ENCODE measurements at places on chromosomes 13 and 19.

- no peak for DNase-seq
Observed at GRCh38 chr13:27534108-27534980, 84.0 kb upstream of the MTIF3 start.

DNA sequence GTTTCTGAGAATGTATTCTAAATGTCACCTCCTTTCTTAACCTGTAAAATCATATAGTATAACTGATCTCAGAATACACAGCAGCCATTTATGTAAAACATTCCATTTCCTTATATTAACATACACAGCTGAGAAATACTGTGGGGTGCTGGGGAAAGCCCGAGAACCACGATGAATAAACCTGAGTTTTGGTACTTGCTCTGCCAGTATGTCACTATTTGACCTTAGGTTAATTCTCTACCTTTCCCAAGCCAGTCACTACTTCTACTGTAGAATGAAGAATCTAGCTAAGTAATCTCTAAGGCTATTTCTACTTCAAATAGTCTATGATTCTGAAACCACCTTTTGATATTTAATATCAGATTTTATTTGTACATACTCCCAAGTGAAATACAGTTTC is 173.7 kb downstream of the TBC1D4 start:
- no peak for DNase-seq

DNA sequence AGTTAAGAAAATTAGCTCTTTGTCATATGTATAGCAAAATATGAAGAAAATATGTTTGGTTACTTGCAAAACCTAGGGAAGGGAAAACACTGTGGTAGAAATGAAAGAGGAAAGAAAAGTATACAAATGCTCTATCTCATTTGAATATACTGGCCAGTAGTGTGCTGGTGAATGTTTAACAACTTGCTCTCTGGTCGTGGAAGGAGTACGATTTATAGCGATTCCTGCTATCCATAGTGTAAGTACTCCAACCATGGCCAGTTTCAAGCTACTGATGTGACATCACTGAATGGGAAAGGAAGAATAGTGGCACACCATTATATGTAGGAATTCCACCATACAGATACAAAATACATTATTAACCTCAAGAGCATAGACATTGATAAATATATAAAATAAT is 9.3 kb downstream of the BORA start:
- DNase-seq = no peak

DNA sequence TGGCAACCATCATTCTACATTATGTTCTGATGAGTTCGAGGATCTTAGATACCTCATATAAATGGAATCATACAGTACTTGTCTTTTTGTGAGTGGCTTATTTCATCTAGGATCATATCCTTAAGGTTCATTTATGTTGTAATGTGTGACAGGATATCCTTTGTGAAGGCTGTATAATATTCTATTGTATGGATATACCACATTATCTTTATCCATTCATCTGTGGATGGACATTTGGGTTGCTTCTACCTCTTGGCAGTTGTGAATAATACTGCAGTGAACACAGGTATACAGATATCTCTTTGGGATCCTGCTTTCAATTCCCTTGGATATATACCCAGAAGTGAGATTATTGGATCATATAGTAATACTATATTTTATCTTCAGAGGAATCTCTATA is 33.2 kb upstream of the RFC3 start:
- DNase-seq = no peak

- no peak for DNase-seq
Observed at GRCh38 chr13:97119943-97120342, 102.2 kb upstream of the MBNL2 start.

DNA sequence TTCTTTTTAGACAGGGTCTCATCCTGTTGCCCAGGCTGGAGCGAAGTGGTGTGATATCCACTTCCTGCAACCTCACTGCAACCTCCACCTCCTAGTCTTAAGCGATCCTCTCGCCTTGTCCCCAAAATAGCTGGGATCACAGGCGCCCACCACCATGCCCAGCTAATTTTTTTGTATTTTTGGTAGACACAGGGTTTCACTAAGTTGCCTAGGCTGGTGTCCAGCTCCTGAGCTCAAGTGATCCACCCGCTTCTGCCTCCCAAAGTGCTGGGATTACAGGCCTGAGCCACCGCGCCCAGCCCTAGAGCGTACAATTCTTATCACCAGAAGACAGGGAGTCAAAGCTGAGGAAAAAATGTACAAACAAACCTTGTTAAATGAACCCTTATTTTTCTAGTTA is 4.5 kb upstream of the ELOF1 start:
- no peak for DNase-seq

- no peak for DNase-seq
Observed at GRCh38 chr13:112680741-112681360, 9.0 kb upstream of the ATP11A start.

DNA sequence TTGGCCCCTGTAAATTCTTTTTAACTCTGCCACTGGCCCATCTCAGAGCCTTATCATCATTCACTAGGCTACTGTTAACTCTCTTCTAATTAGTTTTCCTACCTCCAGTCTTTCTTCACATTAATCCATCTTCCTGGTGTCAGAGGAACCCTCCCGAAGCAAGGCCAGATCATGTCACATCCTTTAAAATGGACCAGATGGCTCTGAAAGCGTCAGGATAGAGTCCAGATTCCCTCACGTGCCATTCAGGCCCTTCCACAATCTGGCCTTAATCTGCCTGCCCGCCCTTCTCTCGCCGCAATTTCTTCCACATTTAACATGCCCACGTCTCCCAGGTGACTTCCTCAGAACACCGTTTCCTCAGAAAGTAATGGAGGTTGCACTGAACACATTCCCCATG is 86.5 kb downstream of the RFC3 start:
- DNase-seq = no peak

GRCh38 chr13:85373322-85373721 is 425.9 kb downstream of the SLITRK6 start:
- no peak for DNase-seq

DNA sequence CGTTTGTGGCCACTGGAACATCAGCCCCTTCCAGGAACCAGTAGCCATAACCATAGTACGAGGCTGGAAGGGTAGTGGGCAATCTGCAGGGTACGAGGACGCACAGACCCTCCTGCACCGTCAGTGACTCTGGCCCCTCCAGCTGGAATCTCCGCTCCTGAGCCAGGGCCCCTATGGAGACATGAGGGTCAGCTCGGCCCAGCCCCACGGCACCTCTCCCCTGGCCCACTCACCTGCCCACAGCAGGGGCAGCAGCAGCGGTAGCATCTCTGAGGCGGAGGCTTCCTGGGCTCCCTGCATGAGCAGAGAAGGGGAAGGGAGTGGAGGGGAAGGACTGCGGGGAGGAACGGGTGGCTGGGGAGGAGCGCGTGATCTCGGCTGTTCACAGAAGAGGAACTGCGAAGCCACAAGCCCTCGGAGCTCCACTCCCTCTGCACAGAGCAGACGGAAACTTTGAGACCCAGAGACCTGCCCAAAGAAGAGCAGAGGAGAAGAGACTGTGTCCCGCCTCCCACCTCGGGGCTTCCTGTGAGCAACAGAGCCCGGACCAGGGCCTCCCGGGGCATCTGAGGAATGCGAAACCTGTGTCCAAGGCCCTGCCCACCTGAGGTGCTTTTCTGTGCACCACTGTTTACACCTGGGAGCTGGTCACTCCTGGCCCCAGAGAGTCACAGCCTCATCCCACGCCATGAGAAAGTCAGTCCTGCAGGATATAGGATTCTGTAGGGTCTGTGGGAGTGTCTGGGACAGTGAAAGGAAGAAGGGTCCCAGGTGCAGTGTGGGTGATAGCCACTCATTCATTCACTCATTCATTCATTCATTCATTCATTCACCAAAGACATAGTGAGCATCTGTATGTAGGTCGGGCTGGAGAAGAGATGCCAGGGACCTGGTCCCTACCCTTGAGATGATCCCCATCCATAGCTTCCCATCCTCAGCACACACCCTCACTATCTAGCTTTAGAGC is at the start of gene SIGLEC6:
SIGLEC6 (minus strand) TSS at position 322 of the 967 bp plus-strand sequence; CDS start at position 300, 22 bp downstream.
- no peak for DNase-seq

- DNase-seq = no peak
Observed at GRCh38 chr13:50608370-50608769, 235.1 kb downstream of the DLEU7 start.

DNA sequence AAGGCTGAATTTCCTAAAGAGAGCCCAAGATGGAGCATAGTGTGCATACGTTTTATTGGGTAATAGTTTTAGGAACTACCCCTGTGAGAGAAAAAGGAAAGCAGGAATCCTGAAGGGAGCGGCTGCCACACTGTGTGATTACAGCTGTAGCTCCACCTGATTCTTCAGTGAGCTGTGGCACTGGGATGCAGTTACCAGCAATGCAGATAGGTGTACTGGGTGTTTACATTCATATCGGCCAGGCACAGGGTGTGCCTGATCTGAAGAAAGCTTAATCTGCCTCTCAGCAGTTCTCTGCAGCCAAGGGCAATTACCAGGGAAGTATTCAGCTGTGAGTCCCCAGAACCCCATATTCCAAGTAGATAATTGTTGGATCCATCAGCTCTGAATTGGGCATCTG is 1541.8 kb downstream of the EFNB2 start:
- DNase-seq = no peak

GRCh38 chr19:12967907-12968306 is 1.5 kb upstream of the DAND5 start:
- no peak for DNase-seq

- DNase-seq = no peak
Observed at GRCh38 chr19:4327252-4327876, 11.3 kb downstream of the STAP2 start.

GRCh38 chr19:30556230-30556711 is 184.1 kb downstream of the ZNF536 start:
- DNase-seq = no peak

GRCh38 chr13:20633802-20634201 is 66.8 kb downstream of the IFT88 start:
- no peak for DNase-seq

DNA sequence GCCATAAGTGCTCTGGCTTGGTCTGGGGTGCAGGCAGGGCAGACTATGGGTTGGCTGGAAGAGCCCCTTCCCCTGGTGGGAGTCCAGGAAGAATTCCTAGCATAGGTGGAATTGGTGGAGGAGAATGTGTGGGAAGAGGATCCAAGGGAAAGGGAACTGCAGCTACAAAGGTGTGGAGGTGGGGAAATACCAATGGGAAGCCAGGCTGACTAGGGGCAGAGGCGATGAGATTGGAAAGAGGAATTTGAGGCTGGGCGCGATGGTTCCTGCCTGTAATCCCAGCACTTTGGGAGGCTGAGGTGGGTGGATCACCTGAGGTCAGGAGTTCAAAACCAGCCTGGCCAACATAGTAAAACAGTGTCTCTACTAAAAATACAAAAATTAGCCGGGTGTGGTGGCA is 4.8 kb upstream of the SDHAF1 start:
- DNase-seq = no peak

DNA sequence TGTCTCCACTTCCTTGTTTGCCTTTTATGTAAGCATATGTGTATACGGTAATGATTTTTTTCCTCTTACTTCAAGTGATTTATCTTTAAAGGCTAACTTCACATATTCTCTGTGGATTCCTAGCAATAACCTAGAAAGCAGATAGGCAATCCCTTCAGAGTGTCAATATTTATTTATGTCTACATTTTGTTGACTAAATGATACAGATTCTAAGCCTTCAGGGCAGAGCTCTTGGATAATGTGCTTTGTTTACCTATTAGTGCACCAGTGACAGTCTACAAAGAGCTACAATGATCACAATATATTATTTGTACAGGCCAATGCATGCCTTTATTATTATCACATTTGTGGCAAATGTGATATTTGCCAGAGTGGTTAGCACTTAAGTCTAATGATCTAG is 406.2 kb downstream of the EFNB2 start:
- no peak for DNase-seq

DNA sequence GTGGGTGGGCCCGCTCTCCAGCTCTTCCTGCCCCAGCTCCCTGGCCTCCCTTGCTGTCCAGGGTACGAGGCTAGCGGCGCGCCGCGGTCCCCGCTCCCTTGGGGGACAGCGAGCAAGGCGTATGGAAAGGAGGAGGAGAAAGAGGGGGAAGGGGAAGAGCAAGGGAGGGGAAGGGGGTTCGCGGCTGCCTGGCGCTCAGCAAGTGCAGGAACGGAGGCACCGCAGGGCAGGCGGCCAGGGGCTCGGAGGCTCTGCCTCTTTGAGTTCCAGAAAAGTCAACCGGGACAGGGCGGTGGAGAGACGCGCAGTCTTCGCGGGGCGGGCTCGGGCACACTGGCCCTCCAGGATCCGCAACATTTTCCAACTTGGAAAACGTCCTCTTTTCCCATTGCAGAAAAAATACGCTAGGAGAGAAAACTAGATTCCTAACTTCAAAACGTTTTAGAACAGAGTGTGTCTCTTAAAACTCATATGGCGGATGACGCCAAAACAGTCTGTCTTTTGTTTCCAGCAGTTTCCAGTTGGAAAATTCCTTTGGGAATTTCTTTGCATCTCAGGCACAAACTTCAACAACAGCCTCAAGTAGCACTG is 23.1 kb upstream of the TNFRSF19 start:
- no peak for DNase-seq

GRCh38 chr19:47436712-47437401 is 17.5 kb upstream of the MEIS3 start:
- no peak for DNase-seq

GRCh38 chr13:110318920-110319319 is 11.8 kb downstream of the COL4A2 start:
- DNase-seq = no peak

- DNase-seq = no peak
Observed at GRCh38 chr13:48646791-48647190, 6.9 kb upstream of the CYSLTR2 start.

- no peak for DNase-seq
Observed at GRCh38 chr13:39232401-39232980, 194.2 kb downstream of the NHLRC3 start.

GRCh38 chr13:73174521-73175010 is 115.8 kb downstream of the KLF5 start:
- no peak for DNase-seq

DNA sequence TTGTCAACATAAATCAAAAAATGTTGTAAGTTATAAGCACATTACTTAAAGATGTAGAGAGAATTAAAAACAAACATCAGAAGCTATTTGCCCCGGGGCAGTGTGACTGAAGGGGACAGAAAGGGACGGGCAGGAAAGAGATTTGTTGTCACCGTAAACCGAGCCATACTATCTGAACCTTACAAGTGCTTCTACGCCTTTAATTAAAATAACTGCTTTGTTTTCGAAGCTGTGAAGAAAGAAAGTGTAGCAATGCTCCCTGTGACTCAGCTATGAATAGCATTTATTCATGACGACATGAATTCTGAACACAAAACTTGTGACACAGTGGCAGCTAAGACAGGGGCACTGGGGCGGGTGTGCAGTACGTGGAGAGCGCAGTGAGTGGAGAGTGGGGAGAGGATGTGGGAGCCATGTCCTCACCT is 30.0 kb downstream of the ZNF787 start:
- no peak for DNase-seq

- DNase-seq = no peak
Observed at GRCh38 chr19:4584670-4585460, 25.4 kb upstream of the SEMA6B start.

GRCh38 chr19:16002406-16003384 is 53.9 kb downstream of the OR10H4 start:
- no peak for DNase-seq

GRCh38 chr13:26017932-26018665 is 33.7 kb downstream of the SHISA2 start:
- no peak for DNase-seq
